ENCODE measurements at places on chromosomes 3 and 15.

GRCh38 chr15:51837792-51838251 is 8.4 kb downstream of the TMOD3 start:
- no peak for DNase-seq

DNA sequence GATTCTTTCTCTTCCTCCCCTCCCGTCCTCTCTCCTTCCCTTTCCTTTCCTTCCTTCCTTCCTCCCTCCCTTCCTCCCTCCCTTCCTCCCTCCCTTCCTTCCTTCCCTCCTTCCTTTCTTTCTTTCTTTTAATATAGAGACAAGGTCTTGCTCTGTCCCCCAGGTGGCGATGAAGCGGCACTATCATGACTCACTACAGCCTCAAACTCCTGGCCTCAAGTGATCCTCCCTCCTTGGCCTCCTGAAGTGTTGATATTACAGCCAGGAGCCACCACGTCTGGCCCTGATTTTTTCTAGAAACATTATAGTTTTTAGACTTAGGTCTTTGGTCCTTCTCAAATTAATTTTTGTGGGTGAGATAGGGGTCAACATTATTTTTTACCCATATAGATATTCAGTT is 15.5 kb downstream of the GRM2 start:
- DNase-seq = no peak

DNA sequence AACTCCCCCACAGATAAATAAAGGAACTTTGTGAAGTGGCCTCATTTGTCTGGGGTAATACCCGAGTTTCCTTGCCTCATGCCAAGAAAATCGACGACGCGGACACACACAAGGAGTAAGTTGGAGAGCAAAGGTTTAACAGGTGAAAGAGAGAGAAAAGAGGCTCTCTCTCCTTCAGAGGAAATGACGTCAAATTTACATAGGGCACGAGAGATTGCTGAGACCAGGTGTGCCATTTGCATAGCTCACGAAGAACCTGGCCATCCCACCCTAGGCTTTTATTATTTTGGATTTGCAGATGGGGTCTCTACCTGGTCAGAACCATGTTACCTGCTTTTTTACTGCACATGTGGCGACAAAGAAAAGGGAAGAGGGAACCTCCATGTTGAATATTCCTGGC is 49.3 kb upstream of the IGF2BP2 start:
- DNase-seq = no peak

GRCh38 chr15:81101894-81102815 is 31.9 kb upstream of the CFAP161 start:
- DNase-seq = no peak

DNA sequence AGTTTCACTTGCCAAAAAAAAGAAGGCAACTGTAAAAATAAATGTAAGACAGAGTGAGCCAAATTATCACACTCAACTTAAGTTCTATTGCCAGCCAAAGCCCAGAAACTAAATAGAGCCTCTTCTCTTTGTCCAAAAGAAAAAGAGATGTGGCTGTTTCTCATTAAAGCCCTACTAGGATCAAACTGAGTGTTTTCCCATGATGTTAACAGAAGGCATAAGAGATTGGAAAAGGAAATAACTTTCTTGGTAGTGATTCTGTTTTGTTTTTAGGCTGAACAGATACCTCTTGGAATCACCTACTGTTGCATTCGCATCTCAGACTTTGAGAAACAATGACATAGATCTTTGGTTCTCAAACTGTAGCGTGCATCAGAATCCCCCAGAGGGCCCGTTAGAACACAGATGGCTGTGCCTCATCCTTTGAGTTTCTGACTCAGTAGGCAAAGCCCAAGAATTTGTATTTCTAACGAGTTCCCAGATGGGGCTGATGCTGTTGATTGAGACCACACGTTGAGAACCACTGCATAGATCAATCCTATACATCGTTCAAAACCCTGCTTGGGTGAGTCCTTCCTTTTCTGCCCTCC is 42.5 kb upstream of the SRGAP3 start:
- DNase-seq = no peak

DNA sequence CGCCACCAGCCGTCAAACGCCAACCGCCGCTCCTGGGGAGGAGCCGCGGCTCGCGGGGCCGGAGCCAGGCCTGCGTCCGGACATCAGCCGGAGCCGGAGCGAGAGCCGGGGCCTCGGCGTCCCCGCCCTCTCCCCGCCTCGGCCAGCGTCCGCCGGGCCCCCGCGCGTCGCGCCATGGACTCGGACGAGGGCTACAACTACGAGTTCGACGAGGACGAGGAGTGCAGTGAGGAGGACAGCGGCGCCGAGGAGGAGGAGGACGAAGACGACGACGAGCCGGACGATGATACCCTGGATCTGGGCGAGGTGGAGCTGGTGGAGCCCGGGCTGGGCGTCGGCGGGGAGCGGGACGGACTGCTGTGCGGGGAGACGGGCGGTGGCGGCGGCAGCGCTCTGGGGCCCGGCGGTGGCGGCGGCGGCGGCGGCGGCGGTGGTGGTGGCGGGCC is 359 bp downstream of the ARIH1 start:
- DNase-seq = no peak

- DNase-seq = no peak
Measured at GRCh38 chr3:195763843-195764825, 43.4 kb downstream of the MUC20 start.

DNA sequence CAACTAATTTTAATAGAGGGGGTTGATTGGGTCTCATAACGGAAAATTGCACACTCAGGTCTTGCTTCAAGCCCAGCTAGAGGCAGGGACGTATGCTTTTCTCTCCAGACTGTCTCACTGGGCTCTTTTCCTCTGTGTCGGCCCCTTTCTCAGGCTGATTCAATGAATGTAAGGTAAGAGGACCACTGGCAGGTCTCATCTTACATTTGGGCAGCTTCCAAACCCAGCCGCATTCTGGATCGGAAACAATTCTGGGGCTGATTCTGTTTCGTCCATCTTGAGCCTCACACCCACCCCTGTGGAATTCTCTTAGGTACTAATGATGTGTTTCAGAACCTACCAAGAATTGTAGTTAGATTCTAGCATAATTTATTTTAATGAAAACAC is 40.7 kb downstream of the TMEM212 start:
- DNase-seq = no peak

- no peak for DNase-seq
Measured at GRCh38 chr3:38836561-38836960, 20.5 kb upstream of the SCN10A start.

GRCh38 chr3:123124971-123125370 is 58.1 kb downstream of the PDIA5 start:
- DNase-seq = no peak

DNA sequence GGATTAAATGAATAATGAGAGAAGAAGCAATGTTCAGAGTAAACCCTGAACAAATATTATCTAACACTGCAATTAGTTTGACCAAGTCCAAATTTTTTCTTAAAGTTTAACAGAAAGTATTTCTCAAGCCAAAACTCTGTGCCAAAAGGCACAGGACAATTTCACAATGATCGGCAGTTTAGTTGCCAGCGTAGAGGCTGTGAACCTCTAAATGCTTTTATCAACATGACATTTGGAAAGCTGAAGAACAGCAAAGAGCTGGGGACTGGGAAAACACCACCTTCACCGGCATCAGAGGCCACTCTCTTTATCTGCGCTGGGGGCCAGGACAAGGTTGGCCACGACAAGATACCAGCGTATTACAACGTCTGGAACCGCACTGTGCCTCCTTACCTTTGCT is 125.6 kb downstream of the ADAMTS17 start:
- DNase-seq = no peak

GRCh38 chr3:171699601-171700000 is 110.7 kb downstream of the PLD1 start:
- no peak for DNase-seq
